ENCODE measurements at places on chromosomes 12 and 14.

DNA sequence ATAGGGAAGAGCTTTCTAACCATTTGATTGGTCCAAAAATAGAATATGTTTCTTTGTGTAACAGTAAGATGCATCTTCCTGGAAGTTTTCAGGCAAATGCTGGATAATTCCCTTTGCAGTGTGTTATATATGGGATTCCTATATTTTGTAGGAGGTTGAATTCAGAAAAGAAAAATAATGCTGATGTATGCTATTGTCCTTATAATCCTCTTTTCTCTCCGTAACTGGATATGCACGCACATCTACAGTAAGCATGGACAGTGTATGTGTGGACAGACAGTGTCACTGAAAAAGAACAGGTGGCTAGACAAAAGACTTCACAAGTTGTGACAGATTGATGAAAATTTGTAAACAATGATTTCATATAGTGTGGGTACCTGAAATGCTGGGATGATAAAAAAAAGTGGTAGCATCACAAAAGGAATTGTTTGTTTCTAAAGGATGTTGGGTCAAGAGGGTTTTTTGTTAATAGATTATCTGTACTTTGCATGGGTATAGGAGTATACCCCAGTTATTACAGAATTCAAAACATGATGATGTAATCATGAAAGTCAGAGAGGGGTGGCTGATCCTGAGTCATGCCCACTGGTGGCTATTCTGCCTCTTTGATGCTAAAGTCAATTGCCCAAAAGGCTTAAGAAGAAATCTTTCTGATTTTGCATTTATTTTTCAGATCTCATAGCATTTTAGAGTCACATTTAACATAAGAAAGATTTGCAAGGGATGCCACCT is 160.7 kb upstream of the TMTC1 start:
- DNase-seq, result no peak

GRCh38 chr14:61335049-61335448 is 13.7 kb downstream of the PRKCH start:
- no peak for DNase-seq

- DNase-seq, result no peak
Observed at GRCh38 chr12:4296751-4297150, 23.2 kb downstream of the CCND2 start.

- DNase-seq, result no peak
Observed at GRCh38 chr12:14776236-14776961, 26.9 kb downstream of the WBP11 start.

- DNase-seq, result peak; percentile 25
Observed at GRCh38 chr14:103141117-103141796, 18.0 kb downstream of the TNFAIP2 start.

GRCh38 chr12:122336015-122336946 is 70.0 kb upstream of the VPS33A start:
- peak; percentile 15 for DNase-seq

- no peak for DNase-seq
Observed at GRCh38 chr12:90008277-90008676, 299.6 kb upstream of the ATP2B1 start.

GRCh38 chr14:102671410-102671809 is 79.0 kb downstream of the RCOR1 start:
- DNase-seq, result no peak

GRCh38 chr12:102061096-102061559 is 663 bp downstream of the WASHC3 start:
- DNase-seq, result no peak

DNA sequence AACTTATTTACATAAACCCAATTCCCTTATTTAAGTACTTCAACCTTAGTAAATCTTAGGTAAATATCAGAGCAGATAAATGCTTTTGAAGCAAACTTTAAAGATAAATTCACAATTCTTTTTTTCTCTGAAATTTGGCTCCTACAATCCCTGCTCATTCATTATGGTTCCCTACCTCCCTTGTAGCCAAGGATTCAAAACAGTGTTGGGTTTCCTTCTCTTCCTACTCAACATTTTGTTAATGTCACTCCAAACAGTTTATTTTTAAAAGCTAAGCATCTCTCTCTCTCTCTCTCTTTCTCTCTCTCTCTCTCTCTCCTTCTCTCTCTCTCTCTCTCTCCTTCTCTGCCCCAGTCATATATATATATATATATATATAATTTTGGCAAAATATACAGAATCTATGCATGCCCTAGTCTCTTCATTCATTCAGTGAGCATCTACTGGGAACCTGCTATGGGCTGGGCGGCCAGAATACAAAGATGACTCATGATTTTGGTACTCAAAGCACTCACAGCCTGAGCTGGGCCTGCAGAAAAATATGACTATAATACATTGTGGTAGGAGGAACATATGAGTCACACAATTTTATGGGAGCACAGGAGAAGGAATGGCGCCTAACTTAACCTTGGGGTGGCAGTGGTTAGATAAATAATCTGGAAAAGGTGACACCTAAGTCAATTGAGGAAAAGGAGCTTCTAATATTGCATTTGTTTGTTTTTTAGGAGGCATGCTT is 123.7 kb upstream of the DHRS4 start:
- DNase-seq, result no peak

DNA sequence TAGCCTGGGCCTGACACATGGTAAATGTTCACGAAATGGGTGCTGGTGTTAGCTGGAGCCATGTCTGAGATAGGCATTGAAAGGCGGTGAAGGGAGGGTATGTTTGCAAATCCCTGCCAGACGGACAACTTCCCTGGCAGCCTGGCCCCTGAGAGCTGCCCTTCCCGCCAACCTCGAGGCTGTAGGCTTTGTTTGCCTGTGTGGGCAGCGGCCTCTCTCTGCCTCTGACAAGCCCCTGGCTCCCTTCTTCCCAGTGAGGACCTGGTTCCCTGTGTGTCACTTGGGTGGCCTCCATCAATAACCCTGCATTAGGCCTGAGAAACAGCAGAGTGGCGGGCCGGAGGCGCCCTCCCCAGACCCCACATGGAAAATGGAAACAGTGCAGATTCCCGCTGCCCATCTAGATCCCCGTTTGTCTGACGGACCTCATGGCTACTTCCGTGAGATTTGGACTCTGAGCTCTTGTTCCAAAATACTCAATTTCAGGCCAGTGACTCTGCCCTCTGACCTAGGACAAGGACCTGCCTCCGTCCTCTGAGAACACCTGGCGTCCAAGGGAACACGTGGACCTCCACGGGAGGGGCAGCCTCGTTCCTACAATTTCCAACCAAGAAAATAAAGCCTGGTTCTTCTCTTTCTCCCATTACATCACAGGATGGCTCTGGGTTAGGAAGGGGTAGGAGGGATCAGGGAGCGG is 325.5 kb downstream of the DPF3 start:
- DNase-seq, result no peak

GRCh38 chr12:69533844-69534243 is 51.4 kb upstream of the CCT2 start:
- DNase-seq, result no peak
